ENCODE measurements at places on chromosomes 12 and 14. TPM values are rescaled to one million over a fixed set of nuclear protein-coding genes. Genes with fewer than 3 reads are reported as not detected.
A peak's percentile ranks its signal among the peaks of the same experiment; 100 is the strongest.

DNA sequence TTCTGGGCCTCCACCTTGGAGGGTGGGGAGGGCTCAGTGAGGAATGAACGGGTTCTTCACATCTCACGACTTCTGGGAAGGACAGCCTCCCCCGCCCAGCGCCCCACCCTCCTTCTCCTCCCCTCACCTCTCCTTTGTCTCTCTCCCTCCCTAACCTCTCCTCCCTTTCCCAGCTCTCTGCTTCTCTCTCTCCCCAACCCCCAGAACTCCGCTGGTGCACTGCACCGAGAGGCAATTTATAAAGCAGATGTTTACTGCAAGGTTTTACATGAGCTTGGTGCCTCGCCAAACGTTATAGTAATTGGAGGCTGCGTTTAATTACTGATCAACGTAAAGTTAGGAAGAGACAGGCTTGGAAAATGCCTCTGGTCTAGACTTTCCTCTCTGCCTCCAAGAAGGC is 42.9 kb upstream of the FAM222A start:
- DNase-seq: no peak

DNA sequence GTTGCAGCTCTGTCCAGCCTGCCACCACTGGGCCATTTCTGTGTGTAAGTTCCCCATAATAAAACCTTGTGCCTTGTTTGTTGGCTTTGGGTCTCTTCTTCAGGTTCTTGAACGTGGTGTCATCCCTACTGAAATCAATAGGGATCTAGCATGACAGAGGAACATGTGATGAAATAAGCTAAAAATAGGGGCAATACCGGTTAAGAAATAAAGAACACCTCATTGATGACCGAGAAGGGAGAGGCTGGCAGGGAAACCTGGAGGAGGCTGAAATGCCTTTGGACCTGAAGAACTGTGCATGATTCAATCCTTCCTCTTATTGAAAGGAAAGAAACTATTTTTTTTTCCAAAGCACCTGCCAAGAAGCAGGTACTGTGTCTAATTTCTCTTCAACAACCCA is 172.3 kb downstream of the PPM1H start:
- DNase-seq: no peak

DNA sequence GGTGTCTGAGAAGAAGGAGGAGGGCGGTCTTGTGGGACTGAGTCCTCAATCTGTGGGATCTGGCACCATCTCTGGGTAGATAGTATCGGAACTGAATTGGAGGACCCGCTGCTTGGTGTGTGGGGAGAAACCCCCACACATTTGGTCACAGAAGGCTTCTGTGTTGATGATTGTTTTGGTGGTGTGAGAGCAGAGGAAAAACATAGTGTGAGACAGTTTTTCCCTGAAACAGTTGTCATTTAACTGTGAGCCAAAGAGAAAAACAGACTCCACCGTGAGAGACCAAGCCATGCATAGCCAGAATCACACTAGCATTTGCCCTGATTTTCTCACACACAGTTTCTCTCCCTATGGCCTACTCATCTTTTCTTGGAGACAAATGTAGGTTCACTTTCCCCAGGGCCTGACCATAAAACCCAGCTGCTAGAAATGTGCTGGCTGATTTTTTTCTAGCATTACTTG is 91.4 kb upstream of the FLRT2 start:
- DNase-seq: no peak

DNA sequence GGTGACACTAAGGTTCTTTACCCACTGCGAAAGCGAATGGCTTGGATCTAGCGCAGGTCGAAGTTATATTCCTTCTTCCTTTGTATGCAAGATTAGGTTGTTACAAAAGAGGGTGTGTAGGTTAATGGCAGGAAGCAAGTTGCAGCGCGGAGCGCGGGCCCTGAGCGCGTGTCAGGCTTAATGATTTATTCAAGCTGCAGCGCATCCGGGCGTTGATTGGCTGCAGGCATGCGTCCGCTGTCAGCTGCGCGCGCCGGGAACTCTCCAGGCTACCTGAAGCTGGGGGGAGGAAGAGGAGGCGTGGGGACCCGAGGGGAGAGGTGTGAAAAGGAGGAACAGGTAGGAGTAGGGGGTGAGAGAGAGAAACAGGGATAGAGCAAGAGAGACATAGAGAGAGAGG is 7.4 kb downstream of the ASCL1 start:
- DNase-seq: no peak

GRCh38 chr12:116672842-116673516 is 64.9 kb downstream of the SPRING1 start:
- no peak for DNase-seq

DNA sequence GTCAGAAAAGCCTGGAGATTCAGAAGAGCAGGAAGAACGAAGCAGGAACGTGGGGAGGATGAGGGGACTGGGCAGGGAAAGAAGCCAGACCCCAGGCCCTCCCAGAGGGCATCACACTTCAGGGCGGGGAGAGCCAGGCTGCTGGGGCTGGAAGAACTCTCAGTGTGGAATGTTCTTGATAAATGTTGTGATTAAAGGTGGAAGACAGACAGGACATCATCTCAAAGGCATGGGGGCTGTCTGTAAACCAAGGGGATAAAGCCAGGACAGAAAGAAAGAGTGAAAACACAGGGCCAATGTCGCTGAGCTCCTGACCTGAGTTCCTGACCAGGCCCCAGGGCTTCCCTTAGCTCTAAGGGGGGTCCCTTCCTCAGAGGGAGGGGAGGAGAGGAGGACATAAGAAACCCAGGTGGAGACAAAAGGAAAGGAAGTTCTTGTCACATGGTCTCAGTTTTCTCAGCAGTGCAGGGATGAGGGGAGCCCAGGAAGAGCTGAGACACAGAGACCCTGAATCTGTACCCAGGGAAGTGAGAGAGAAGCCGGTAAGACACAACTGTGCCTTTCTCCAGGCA is 56.3 kb downstream of the SETD3 start:
- DNase-seq: no peak

- DNase-seq: no peak
Measured at GRCh38 chr12:11595080-11595479, 54.4 kb upstream of the ETV6 start.

- DNase-seq: no peak
Measured at GRCh38 chr12:109092497-109093021, 713 bp downstream of the ALKBH2 start.

- DNase-seq: peak; percentile 89
Measured at GRCh38 chr14:99758121-99758821, 34.9 kb upstream of the EML1 start.

GRCh38 chr12:104641862-104642261 is 185.1 kb downstream of the CHST11 start:
- DNase-seq: no peak

- no peak for DNase-seq
Measured at GRCh38 chr14:71694591-71695530, 237.4 kb upstream of the RGS6 start.

- DNase-seq: no peak
Measured at GRCh38 chr12:67315661-67316060, 46.5 kb downstream of the CAND1 start.

GRCh38 chr12:70190262-70191010 is 52.8 kb upstream of the CNOT2 start:
- peak; percentile 3 for DNase-seq

DNA sequence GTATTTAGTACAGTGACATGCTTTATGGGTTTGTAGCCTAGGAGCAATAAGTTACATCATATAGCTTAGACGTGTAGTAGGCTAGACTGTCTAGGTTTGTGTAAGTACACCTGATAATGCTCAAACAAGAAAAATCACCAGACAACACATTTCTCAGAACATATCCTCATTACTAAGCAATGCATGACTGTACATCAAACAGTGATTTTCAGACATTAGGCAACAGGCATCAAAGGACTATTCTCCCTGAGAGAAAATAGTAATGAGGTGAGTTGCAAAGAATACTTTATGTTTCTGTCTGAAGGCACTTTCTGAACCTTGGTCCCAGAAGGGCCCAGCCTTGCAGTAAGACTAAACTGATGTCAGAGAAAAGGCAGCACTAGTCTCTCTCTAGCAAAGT is 48.4 kb upstream of the SYT10 start:
- no peak for DNase-seq

DNA sequence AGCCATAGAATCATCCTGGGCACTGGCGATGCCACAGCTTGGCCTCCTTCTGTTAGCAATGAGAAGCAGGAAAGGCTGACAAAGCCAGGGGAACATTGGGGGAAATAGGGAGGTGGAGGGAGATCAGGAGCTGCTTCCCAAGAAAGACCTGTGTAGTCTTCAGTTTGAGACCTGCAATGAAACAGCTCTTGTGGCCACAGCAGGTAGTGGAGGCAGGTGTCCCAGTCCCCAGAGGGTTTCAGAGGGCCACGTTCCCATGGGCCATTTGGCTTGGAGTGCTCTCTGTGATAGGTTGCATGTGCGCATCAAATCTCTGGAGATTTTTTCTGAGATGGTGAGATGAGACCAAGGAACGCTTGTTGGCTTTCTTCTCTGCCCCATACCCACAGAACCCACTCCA is 14.4 kb upstream of the OR6S1 start:
- DNase-seq: no peak

PYGL gene
- total RNA-seq: 48.3 TPM

CLEC2B gene
- total RNA-seq: 53.2 TPM

KLRG1 gene
- 1.4 TPM for total RNA-seq

LRRC10 gene
- not detected for total RNA-seq

GPX2 gene
- not detected for total RNA-seq

SIX6 gene
- total RNA-seq: not detected

ESPL1 gene
- 12.6 TPM for total RNA-seq

CDK17 gene
- 26.2 TPM for total RNA-seq

OTOGL gene
- 0.20 TPM for total RNA-seq

STYX gene
- 15.9 TPM for total RNA-seq

BBOF1 gene
- total RNA-seq: 4.0 TPM

CSRP2 gene
- total RNA-seq: 64.2 TPM

YARS2 gene
- 20.3 TPM for total RNA-seq

IL26 gene
- not detected for total RNA-seq

GARIN6 gene
- total RNA-seq: not detected
